Renal cortex interstitium (tissue), 15 donors: ENCODE measurements at places on chromosomes 3 and 15. TPM values are rescaled to one million over a fixed set of nuclear protein-coding genes. Genes with fewer than 3 reads are reported as not detected.

GRCh38 chr3:194136519-194137007 is 615 bp downstream of the HES1 start:
- DNase-seq = no peak

GNB4 gene
- polyA plus RNA-seq = 27.7 TPM

GRCh38 chr3:89165636-89166263 is 58.3 kb downstream of the EPHA3 start:
- no peak for DNase-seq

DNA sequence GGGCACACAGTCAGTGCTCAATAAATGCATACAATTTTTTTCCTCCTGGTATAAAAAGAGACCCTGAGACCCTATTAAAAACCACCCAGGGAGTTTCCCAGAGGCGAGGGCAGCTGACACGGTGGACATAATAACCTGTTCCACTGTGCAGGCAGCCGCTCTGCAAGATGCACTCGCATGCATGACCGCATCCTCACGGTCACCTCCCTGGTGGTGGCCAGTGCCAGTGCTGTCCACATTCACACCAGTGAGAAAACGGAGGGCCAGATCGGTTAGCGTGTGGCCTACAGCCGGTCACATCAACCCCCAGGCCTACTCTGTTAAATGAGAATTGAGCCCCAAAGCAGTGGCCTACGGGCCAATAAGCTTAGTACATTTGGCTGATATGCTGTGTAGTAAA is 24.8 kb downstream of the SH3BP5 start:
- no peak for DNase-seq

DNA sequence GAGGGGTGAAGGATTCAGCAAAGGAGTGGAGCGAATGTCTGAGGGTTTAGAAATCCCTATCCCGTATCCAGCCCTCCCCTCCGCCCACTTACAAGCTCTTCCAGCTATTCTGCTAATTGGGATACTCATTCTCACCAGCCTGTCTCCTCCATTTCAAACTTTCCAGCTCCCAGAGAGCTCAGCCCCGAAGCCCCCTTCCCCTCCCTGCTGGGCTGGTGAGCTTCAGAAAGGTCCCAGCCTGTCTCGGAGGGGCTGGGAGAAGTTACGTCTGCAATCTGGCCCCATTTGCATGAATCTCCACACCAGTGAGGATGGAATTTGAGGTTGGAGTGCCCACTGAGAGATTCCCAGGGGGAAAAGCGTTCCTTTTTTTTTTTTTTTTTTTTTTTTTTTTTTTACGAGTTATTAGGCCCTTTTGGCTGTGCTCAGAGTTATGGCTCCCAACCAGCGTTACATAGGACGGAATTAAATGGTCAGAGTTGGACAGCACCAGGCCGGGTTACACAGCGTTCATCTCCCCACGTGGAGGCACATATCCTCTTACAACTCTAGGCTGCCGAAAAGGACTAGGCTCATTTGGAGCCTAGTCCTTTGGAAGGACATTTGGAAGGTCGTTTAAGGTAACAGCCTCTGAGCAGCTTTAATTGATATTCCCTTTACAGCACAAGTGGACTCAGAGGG is 34.6 kb downstream of the FGD5 start:
- DNase-seq = no peak

CX3CR1 gene
- 5.3 TPM for polyA plus RNA-seq

DNA sequence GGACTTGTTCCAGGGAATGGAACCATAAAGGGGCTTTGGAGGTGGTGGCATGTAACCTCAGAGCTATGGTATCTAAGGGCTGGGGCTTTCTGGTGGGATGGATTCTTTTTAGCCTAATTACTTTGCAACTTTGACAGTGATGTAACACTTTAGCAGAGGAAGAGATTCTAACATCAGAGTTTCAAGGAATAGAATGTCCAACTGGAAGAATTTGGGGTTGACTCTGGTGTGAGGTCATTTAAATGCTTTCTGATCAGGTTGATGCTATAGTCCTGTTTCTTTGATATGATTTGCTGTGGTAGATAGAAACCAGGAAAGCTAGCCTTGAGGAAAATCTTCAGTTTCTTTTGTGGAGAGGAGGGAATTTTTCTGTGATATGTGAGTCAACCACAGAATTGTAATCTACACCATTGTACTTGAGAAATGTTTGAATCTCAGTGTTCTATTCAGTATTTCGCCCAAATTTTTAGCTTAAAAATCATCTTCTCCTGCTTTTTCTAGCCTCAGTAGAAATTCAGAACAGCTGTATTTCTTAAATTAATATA is 40.0 kb downstream of the ATP2C1 start:
- no peak for DNase-seq

DNA sequence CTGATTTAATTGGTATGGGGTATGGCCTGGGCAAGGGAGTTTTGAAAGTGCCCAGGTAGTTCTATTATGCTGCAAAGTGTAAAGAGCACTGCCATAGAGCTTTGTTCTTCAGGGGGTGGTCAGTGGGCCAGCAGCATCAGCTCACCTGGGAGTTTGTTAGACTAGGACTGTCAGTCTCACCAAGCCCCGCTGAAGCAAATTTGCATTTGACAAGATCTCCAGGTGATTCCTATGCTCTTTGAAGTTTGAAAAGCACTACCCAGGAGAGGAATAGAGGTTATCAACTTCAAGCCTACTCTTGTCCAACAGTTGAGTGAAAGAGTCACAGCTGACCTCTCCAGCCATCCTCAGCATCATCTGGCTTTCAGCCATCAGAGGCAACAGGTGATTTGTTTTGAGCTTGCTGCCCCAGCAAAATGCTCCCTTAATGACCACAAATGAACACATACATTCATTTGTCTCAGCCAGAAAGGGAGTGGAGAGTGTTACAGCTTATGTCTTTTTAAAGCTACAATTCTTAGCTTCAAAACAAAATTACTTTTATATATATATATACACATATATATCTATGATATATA is 8.0 kb downstream of the ZSCAN2 start:
- DNase-seq = no peak

- DNase-seq = no peak
Measured at GRCh38 chr15:40960151-40960885, 7.0 kb downstream of the CHAC1 start.

DNA sequence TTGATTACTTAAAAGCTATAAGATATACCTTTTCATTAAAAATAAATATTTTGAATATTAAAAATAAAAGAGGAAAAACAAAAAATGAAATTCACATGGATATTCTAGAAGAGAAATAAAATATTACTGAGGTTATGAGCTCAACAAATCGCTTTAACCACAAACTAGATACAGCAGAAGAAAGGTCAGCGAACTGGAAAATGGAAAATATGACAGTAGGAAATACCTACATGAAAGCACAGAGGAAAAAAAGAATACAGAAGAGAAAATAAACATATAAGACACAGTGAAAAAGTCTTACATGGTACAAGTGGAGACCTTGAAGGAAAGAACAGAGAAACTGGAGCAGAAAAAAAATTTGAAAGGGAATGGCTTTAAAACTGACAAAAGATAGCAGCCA is 33.2 kb downstream of the SCAPER start:
- DNase-seq = no peak

FSTL1 gene
- polyA plus RNA-seq = 605 TPM

POMGNT2 gene
- 23.6 TPM for polyA plus RNA-seq

GRCh38 chr3:31696009-31696297 is 163.2 kb downstream of the STT3B start:
- no peak for DNase-seq

DNA sequence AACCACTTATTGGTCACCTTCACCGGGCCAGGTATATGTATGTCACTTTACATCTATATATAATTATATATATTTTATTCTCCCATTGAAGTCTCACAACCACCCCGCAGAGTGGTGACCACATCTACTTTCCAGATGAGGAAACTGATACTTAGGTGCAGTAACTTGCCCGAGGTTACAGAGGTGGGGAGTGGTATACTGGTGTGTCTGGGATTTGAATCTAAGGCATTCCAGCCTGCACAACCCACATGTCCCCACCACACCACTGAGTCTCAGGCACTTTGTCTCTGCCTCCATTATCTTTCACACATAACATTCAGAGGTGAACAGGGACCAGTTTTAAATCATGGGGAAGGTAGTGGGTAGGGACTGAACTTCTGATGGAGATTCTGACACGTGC is 261.4 kb downstream of the CTNNB1 start:
- no peak for DNase-seq

- DNase-seq = no peak
Measured at GRCh38 chr3:46012246-46012645, 15.0 kb downstream of the XCR1 start.

SPINK8 gene
- polyA plus RNA-seq = 0.24 TPM

PLAAT1 gene
- 2.5 TPM for polyA plus RNA-seq

- no peak for DNase-seq
Measured at GRCh38 chr3:172119266-172119969, 80.0 kb downstream of the FNDC3B start.

GRCh38 chr15:75817138-75817935 is 25.9 kb upstream of the UBE2Q2 start:
- no peak for DNase-seq

GRCh38 chr15:98650417-98651035 is 2.2 kb downstream of the IGF1R start:
- DNase-seq = peak; percentile 54

DNA sequence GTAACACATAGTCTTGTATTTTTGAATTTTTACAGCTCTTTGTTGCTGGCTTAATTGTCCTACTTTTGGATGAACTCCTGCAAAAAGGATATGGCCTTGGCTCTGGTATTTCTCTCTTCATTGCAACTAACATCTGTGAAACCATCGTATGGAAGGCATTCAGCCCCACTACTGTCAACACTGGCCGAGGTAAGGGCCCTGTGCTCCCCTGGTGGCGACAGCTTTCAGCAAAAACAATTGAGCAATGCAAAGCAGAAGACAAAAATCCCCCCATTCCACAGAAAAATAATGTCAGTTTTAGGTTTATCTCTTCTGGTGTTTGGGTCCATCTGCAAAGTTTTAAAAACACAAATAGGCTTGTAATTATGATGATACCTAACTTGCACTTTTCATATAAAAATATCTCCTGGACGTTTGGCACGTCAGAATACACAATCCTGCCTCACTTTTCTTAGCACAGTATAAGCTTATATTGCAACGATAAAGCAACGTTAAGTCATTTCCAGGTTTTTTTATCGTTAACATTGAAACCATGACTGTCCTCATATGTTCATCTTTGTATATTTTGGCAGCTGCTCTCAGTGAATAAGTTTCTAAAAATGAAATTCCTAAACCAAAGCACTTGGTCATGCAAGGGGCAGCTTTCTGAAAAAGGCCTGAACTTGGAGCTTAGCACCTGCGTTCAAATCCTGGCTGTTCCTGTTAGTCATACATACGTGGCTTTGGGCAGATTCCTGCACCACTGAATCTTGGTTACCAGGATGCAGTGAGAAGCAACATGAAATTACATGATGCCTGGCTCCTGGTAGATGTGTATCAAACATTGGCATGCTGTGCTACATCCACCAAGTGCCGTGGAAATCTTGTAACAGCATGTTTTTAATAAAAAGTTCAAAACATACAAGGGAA is 8.5 kb downstream of the SEC61A1 start:
- no peak for DNase-seq

PRR23B gene
- polyA plus RNA-seq = not detected

LOXL1 gene
- 64.1 TPM for polyA plus RNA-seq

- DNase-seq = no peak
Measured at GRCh38 chr15:99409560-99409959, 156.2 kb upstream of the MEF2A start.

DNA sequence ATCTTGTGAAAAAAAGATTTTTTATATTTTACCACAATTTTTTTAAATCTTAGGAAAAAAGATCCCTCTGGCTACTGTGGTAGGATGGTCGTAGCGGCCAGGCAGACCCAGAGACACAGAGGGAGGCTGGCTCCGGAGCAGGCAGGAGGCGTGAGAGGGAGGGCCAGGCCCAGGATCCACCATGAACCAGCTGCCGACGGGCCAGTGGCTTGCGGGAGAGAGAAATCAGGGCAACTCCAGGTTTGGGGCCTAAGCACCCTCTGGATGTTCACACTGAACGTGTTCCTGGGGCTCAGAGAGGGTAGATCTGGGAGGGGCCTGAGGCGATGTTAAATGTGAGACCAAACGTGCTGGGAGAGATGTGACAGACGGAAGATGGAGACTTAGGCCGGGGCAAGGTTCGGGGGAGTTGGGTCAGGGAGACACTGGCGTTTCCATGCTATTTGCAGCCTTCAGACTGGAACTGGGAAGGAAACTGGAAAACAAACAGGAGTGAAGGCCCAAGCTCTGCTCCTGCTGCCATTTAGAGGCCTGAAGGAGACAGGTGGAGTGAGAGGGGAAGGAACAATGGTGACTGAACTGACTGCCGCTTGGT is 1.6 kb upstream of the VILL start:
- no peak for DNase-seq
